ENCODE measurements at places on chromosomes 12 and 14. TPM values are rescaled to one million over a fixed set of nuclear protein-coding genes. Genes with fewer than 3 reads are reported as not detected.

ASIC1 gene
- total RNA-seq, result 0.59 TPM

RPL10L gene
- total RNA-seq, result not detected

DTX1 gene
- 535 TPM for total RNA-seq

TDRD9 gene
- total RNA-seq, result not detected

CFAP251 gene
- total RNA-seq, result 4.8 TPM

RFX4 gene
- total RNA-seq, result not detected

OR6C70 gene
- not detected for total RNA-seq

GRIN2B gene
- total RNA-seq, result not detected

TCTN2 gene
- 3.7 TPM for total RNA-seq

FAIM2 gene
- total RNA-seq, result 0.10 TPM

TMEM132C gene
- not detected for total RNA-seq

RILPL2 gene
- 6.8 TPM for total RNA-seq
